Transverse colon (tissue), 4 donors: ENCODE measurements at places on chromosomes 7 and 10. TPM values are rescaled to one million over a fixed set of nuclear protein-coding genes. Genes with fewer than 3 reads are reported as not detected.

The ACSM6 gene
- total RNA-seq: not detected

The IGFBP3 gene
- 37.0 TPM for total RNA-seq

The PTPN20 gene
- not detected for total RNA-seq

The PRSS2 gene
- not detected for total RNA-seq

The OIT3 gene
- total RNA-seq: 1.2 TPM

The ANKRD30A gene
- total RNA-seq: not detected

GRCh38 chr10:116408719-116409118 is 18.9 kb upstream of the PNLIPRP3 start:
- H3K4me3 ChIP-seq: no peak overlapping the region
- no peaks in the 10 kb centered on the region for H3K27me3 ChIP-seq

DNA sequence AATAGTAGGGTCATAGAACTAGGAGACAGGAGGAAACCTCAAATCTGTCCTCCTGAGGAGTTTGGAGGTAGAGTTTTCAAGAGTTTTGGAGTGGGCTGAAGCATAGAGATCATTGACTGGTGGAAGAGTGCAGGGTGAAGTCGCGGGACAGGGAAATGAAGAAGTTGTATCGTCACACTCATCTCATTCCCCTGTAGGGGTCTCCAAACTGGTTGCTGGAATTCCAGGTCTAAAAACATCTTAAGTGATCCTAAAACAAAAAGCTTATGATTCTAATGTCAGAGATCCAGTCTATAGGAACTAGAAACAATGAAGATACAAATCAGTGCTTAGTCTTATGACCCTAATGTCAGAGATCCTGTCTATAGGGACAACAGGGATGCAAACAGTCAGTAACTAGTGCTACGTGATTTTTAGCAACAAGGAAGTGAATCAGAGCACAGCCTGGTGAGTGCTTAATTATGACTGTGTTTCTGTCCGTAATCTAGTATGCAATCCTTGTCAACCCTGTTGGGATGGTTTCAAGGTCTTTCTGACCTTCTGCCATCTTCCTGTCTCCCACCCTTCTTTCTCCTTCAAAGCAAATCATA is 139.4 kb downstream of the SKIDA1 start:
- H3K27ac ChIP-seq: no peak overlapping the region
- no peak for DNase-seq
- no peak overlapping the region for H3K4me3 ChIP-seq
- H3K27me3 ChIP-seq: no peaks in the 10 kb centered on the region
- no peaks in the 10 kb centered on the region for H3K4me1 ChIP-seq

- no peaks in the 10 kb centered on the region for H3K27me3 ChIP-seq
- no peak overlapping the region for H3K4me3 ChIP-seq
- peak; percentile 66 for DNase-seq
- no peak overlapping the region for H3K27ac ChIP-seq
- H3K36me3 ChIP-seq: no peaks in the 10 kb centered on the region
- H3K4me1 ChIP-seq: no peaks in the 10 kb centered on the region
These were observed 105.8 kb downstream of the ARHGAP21 start for GRCh38 chr10:24617771-24618396.

DNA sequence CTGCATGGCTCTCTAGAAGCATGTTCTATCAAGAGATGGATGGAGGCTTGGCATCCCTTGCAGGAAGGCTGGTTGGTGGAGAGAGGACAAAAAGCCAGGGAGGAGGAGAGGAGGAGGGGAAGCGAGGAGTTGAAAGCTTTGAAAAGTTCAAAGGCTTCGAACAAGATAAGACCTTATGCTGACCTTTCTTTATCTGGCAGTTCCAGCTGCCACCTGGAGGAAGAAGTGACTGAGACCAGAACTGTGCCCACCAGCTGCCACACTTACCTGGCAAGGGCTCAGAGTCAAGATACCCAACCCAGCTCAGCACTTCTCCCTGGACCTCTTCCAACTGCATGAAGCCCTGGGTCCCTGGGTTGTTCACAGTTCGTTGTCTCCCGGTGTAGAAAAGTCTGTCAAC is 14.8 kb downstream of the CCL24 start:
- H3K27ac ChIP-seq: no peak overlapping the region
- no peak overlapping the region for H3K4me3 ChIP-seq
- DNase-seq: peak; percentile 32
- H3K4me1 ChIP-seq: no peaks in the 10 kb centered on the region
- H3K27me3 ChIP-seq: no peaks in the 10 kb centered on the region

- no peaks in the 10 kb centered on the region for H3K27me3 ChIP-seq
- no peak overlapping the region for H3K27ac ChIP-seq
- H3K4me1 ChIP-seq: no peaks in the 10 kb centered on the region
- no peak for DNase-seq
- no peak overlapping the region for H3K4me3 ChIP-seq
- no peaks in the 10 kb centered on the region for H3K36me3 ChIP-seq
These were observed 41.0 kb downstream of the EVX1 start for GRCh38 chr7:27283558-27283957.

DNA sequence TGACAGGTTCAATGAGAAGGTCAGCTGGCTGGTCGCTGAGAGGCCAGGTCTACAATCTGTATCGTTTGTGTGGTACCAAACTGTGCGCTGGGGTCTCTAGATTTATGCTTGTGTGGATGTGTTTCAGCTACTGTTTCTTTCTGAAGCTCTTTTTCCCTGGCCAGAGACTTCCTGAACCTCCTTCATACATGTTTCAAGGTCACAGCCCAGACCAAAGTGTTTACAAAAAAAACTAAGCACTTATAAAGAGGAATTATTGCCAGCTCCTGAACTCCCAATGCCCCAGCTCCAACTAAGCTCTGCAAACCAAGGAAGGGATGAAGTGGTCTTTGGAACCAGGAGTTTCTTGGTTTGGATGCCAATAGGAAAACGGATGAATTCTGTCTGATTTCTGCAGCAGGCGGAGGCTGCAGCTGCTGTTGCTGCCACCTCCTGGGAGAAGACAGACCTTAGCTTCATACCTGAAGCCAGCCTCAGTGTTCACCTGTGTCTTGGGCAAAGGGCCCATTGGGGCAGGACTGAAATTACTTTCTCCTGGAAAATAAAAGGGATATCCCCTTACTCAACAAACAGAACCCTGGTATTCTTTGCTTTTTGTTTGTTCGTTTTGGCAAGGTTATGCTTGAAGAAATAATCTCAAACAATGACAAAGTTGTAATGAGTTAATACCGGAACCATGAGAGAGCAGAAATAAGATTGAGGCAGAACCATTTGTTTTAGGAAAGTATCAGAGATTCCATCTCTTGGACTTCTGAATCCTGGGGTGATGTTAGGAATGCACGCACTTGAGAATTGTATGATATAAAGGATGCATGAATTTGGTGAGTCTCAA is 24.6 kb upstream of the MKLN1 start:
- H3K4me1 ChIP-seq: no peaks in the 10 kb centered on the region
- no peaks in the 10 kb centered on the region for H3K36me3 ChIP-seq
- DNase-seq: peak; percentile 43
- H3K27me3 ChIP-seq: no peaks in the 10 kb centered on the region
- no peak overlapping the region for H3K27ac ChIP-seq

GRCh38 chr7:29606830-29607229 is 43.2 kb downstream of the PRR15 start:
- H3K4me3 ChIP-seq: no peak overlapping the region
- no peak for DNase-seq
- H3K27ac ChIP-seq: peak overlapping the region; percentile 81
- peaks cover 42% of the 10 kb centered on the region for H3K4me1 ChIP-seq
- H3K27me3 ChIP-seq: no peaks in the 10 kb centered on the region

DNA sequence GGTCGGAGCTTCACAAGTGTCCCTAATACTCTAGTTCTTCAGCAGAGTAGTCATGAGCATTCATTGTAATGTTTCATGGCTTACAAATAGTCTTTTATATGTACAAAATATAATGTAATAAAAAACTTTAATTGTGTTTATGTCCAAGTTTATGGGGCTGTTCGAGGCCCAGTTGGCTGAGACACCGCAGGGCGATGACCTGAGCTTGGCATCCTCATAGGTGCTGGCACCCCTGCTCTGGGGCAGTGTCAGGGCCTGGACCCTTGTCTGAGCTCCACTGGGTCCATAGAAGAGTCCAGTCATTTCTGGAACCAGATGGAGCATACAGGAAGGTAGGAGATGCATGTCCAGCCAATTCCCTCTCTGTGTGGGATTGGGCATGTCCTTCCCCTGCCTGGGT is 12.9 kb upstream of the ZMIZ1 start:
- peaks cover 48% of the 10 kb centered on the region for H3K4me1 ChIP-seq
- no peaks in the 10 kb centered on the region for H3K27me3 ChIP-seq
- H3K27ac ChIP-seq: no peak overlapping the region
- no peaks in the 10 kb centered on the region for H3K36me3 ChIP-seq
- no peak overlapping the region for H3K4me3 ChIP-seq
- DNase-seq: no peak

GRCh38 chr10:61330669-61331068 is 122.5 kb downstream of the TMEM26 start:
- no peaks in the 10 kb centered on the region for H3K27me3 ChIP-seq
- H3K4me1 ChIP-seq: no peaks in the 10 kb centered on the region
- H3K4me3 ChIP-seq: no peak overlapping the region
- H3K27ac ChIP-seq: no peak overlapping the region
- no peaks in the 10 kb centered on the region for H3K36me3 ChIP-seq
- DNase-seq: no peak

DNA sequence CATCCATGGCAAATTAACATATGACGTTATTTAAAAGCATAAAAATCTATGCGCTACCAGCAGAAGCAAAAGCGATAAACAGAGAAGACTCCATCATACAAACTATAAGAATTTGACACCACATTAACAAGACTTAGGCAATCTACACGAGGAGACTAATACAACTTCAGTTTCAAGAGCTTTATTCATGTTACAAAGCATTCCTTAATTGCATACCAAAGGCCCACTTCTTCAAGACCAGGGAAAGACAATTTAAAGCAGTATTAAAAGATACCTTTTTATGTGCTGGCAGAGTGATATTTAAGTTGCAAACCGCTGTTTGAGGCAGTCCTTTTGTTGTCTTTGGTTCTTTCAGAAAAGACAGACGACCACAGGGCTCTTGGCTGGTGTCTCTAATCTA is 176.0 kb upstream of the CCDC6 start:
- DNase-seq: no peak
- H3K4me1 ChIP-seq: no peaks in the 10 kb centered on the region
- no peaks in the 10 kb centered on the region for H3K27me3 ChIP-seq

DNA sequence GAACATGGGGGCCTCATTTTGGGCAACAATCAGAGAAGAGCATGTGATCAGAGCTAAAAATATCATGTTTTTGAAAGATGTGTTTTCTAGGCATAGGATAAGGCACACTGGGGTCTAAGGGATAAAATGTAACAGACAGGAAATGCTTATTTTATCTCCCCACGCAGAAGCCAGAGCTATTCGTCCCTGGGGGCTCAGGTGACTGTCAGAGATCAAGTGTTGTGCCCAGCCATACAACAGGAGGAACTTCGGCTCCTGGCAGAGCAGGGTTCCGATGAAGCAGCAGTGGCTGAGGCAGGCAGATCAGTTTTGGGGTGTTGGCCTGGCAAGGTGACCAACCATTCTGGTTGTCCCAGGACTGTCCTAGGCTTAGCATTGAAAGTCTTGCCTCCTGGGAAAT is 15.2 kb downstream of the NPY start:
- no peak overlapping the region for H3K27ac ChIP-seq
- no peaks in the 10 kb centered on the region for H3K4me1 ChIP-seq
- DNase-seq: no peak
- no peaks in the 10 kb centered on the region for H3K36me3 ChIP-seq

DNA sequence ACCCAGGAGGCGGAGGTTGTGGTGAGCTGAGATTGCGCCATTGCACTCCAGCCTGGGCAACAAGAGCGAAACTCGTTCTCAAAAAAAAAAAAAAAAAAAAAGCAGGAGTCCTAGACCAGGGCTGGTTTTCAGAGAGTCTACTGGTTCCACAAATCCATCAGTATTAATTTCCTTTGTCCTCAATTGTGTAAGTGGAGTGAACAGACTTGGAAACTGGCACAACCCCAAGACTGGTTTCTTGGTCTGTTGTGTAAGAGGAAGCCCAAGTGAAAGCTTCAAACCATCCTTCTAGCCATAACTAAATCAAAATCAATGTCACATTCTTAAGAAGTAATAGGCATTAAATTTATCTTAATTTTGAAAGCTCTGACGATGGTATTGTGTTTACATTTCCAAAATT is 213.6 kb downstream of the DGKI start:
- no peaks in the 10 kb centered on the region for H3K4me1 ChIP-seq
- H3K27me3 ChIP-seq: peaks cover 11% of the 10 kb centered on the region
- no peak overlapping the region for H3K4me3 ChIP-seq
- DNase-seq: no peak

- no peak overlapping the region for H3K27ac ChIP-seq
- no peaks in the 10 kb centered on the region for H3K36me3 ChIP-seq
- DNase-seq: no peak
- no peak overlapping the region for H3K4me3 ChIP-seq
- peaks cover 3% of the 10 kb centered on the region for H3K4me1 ChIP-seq
These were observed 91.4 kb upstream of the CYP26C1 start for GRCh38 chr10:92969151-92969550.

DNA sequence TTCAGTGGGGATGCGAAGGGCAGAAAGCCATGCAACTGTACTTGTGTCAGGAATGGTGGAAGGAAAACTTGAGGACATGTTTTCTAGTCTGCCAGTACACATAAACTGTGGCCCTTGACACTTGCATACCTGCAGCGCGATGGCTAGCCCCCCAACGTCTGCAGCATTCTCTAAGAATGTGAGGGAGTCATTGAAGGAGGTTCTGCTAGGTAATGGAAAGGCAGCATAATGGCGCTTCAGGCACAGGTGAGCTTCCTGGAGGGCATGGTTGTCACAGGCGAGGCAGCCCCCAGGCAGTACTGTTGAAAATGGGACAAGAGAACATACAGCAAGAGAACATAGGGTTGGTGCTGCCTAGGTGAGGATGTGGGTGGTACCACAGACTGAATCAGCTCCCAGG is 3.5 kb downstream of the LLCFC1 start:
- no peaks in the 10 kb centered on the region for H3K27me3 ChIP-seq
- no peaks in the 10 kb centered on the region for H3K36me3 ChIP-seq
- H3K4me3 ChIP-seq: no peak overlapping the region
- H3K4me1 ChIP-seq: no peaks in the 10 kb centered on the region
- no peak overlapping the region for H3K27ac ChIP-seq
- no peak for DNase-seq

- no peak overlapping the region for H3K27ac ChIP-seq
- H3K36me3 ChIP-seq: no peaks in the 10 kb centered on the region
- no peak overlapping the region for H3K4me3 ChIP-seq
These were observed 47.0 kb upstream of the RASGEF1A start for GRCh38 chr10:43313901-43314300.

DNA sequence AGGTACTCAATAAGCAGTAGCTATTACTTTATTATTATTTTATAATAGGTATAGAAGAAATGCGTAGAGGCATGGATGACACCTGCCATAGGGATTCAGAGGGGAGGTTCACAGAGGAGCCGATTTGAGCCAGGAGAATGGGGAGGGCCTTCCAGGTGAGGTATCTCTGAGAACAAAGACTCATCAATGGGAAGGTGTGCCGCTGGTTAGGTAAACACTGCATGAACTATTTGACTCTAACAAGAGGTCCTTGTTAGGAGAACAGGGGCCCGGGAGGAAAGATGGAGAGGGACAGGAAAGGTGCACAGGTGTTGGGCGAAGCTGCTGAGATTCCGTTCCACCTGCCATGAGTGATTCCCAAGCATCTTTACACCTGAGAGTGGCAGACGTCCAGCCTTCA is 41.8 kb upstream of the TMEM273 start:
- no peak for DNase-seq
- H3K4me3 ChIP-seq: no peak overlapping the region
- no peaks in the 10 kb centered on the region for H3K4me1 ChIP-seq
- no peak overlapping the region for H3K27ac ChIP-seq
- no peaks in the 10 kb centered on the region for H3K27me3 ChIP-seq
- no peaks in the 10 kb centered on the region for H3K36me3 ChIP-seq

GRCh38 chr7:98186452-98187137 is 24.6 kb upstream of the BHLHA15 start:
- peak overlapping the region; percentile 23 for H3K27ac ChIP-seq
- H3K4me3 ChIP-seq: no peak overlapping the region
- peaks cover 1% of the 10 kb centered on the region for H3K36me3 ChIP-seq
